GM23248 (cell line): ENCODE measurements at places on chromosomes 4 and X. TPM values are rescaled to one million over a fixed set of nuclear protein-coding genes. Genes with fewer than 3 reads are reported as not detected.

- H3K27me3 ChIP-seq = no peaks in the 10 kb centered on the region
- H3K36me3 ChIP-seq = no peaks in the 10 kb centered on the region
- peaks cover 71% of the 10 kb centered on the region for H3K4me1 ChIP-seq
- H3K4me3 ChIP-seq = no peak overlapping the region
Measured at GRCh38 chr4:128570387-128570975, 239.0 kb upstream of the JADE1 start.

GRCh38 chr4:169037506-169037905, 27.5 kb upstream of the CBR4 start:
- no peaks in the 10 kb centered on the region for H3K4me1 ChIP-seq
- DNase-seq = no peak
- H3K4me3 ChIP-seq = no peak overlapping the region

DNA sequence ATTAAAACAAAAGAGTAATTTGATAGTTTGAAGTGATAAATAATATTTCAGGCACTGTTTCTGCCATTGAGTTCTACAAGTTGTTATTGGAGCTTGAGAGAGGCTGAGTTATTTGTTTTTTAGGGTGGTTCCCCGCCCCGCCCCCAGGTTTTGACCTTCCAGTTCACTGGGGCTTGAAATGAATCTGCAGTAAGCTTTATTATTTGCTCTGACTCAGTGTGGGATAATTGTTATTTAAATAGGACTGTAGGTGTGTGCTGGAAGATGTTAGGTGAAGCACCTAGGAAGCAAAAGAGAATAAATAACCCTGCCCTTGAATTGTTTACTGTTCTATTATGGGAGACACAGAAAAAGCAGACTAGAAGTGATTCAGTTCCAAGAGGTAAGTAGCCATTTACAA, 81.2 kb upstream of the KCNIP4 start:
- no peaks in the 10 kb centered on the region for H3K4me1 ChIP-seq
- no peak overlapping the region for H3K4me3 ChIP-seq
- no peaks in the 10 kb centered on the region for H3K27me3 ChIP-seq

DNA sequence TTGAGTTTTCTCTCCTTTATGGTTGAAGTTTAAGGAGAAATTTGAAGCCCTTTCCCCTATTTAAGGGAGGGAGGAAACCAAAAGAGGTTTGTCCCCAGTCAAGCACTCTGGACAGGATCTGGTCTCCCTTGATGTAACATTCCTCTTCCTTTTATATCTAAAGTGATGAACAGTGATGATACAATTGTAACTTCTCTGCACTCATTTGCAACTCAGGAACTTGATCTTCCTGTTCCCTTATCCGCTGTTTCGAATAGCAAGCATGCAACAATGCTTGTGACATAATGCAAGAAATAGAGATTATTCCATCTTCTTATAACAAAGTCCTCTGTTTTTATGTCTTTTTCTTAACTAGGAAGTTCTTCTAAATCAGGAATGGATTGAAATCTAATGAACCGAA, 18.3 kb downstream of the ALPK1 start:
- H3K27ac ChIP-seq = no peak overlapping the region
- H3K27me3 ChIP-seq = no peaks in the 10 kb centered on the region
- no peaks in the 10 kb centered on the region for H3K36me3 ChIP-seq

DNA sequence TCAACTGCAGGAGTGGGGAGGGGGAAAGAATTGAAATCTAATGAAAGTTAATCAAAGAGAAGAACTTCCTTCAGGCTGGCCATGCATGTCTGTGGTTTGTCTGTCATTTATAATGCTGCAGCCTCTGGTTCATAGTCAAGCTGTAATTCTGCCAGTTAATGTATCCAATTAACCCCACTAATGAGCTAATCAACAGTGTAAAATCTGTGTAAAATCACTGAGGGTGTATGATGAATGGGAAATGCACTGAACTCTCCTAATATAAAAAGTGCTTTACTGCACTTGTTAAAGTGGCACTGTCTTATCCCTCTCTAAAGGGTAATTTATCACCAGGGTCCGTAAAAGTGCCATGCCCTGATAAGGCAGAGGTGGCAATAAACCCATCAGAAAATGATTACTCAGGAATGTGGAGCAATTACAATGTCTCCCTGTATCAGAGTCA, 798.1 kb downstream of the PDHA2 start:
- no peaks in the 10 kb centered on the region for H3K36me3 ChIP-seq
- H3K27ac ChIP-seq = no peak overlapping the region
- H3K4me1 ChIP-seq = no peaks in the 10 kb centered on the region
- no peak for DNase-seq
- no peaks in the 10 kb centered on the region for H3K27me3 ChIP-seq

DNA sequence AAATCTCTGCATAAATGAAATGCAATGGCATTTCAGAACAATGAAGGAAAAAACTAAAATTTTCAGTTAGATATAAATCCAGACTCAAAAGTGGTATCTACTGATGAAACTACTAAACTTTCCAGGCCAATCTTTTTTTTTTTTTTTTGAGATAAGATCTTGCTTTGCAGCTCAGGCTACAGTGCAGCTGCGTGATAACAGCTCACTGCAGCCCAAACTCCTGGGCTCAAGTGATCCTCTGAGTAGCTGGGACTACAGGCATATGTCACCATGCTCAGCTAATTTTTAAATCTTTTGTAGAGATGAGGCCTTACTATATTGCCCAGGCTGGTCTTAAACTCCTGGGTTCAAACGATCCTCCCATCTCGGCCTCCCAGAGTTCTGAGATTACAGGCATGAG, 1228.2 kb upstream of the ADGRL3 start:
- no peaks in the 10 kb centered on the region for H3K36me3 ChIP-seq
- no peaks in the 10 kb centered on the region for H3K27me3 ChIP-seq
- no peak overlapping the region for H3K4me3 ChIP-seq
- H3K4me1 ChIP-seq = no peaks in the 10 kb centered on the region
- DNase-seq = no peak

- H3K27ac ChIP-seq = no peak overlapping the region
- no peaks in the 10 kb centered on the region for H3K36me3 ChIP-seq
- no peaks in the 10 kb centered on the region for H3K27me3 ChIP-seq
- no peak for DNase-seq
Measured at GRCh38 chr4:37872310-37872988, 18.4 kb upstream of the TBC1D1 start.

- H3K27ac ChIP-seq = no peak overlapping the region
- no peak for DNase-seq
- no peaks in the 10 kb centered on the region for H3K27me3 ChIP-seq
- peaks cover 19% of the 10 kb centered on the region for H3K4me1 ChIP-seq
- peaks cover 15% of the 10 kb centered on the region for H3K36me3 ChIP-seq
- no peak overlapping the region for H3K4me3 ChIP-seq
Measured at GRCh38 chr4:20617678-20618396, 82.4 kb upstream of the PACRGL start.

- no peak overlapping the region for H3K4me3 ChIP-seq
- no peaks in the 10 kb centered on the region for H3K27me3 ChIP-seq
- no peaks in the 10 kb centered on the region for H3K36me3 ChIP-seq
- peaks cover 8% of the 10 kb centered on the region; the same call in 1 of the 2 replicates for H3K4me1 ChIP-seq
Measured at GRCh38 chr4:151356510-151356909, 31.1 kb upstream of the SH3D19 start.

GRCh38 chr4:53075162-53075785, 213.2 kb downstream of the RASL11B start:
- no peak for DNase-seq
- H3K27ac ChIP-seq = no peak overlapping the region
- no peaks in the 10 kb centered on the region for H3K27me3 ChIP-seq
- H3K4me3 ChIP-seq = no peak overlapping the region
- no peaks in the 10 kb centered on the region for H3K4me1 ChIP-seq

DNA sequence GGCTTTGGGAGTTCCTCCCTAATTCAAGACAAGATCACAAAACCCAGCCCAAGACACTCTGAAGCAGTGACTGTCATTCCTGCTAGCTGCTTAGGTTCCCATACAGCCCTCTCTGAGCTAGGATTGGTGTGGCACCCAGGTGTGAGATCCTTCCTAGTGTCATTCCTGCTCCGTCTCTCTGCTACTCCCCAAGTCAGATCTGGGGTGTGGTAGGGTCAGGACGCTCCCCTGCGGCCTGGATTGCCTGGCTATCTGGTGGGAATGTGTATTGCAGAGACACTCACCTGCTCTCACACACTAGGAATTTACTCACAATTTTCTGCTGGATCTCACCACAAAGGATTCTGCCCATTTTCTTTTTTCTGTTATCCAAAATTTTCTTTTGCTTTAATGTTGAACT, 560.8 kb upstream of the ATOH1 start:
- no peak for DNase-seq
- H3K27ac ChIP-seq = no peak overlapping the region
- no peaks in the 10 kb centered on the region for H3K36me3 ChIP-seq
- H3K4me3 ChIP-seq = no peak overlapping the region
- H3K27me3 ChIP-seq = no peaks in the 10 kb centered on the region
- no peaks in the 10 kb centered on the region for H3K4me1 ChIP-seq

GRCh38 chr4:30776921-30777415, 56.8 kb downstream of the PCDH7 start:
- no peak for DNase-seq
- H3K27ac ChIP-seq = no peak overlapping the region
- H3K36me3 ChIP-seq = no peaks in the 10 kb centered on the region
- H3K4me1 ChIP-seq = no peaks in the 10 kb centered on the region

ERVMER34-1 gene
- not detected in 2 replicates for total RNA-seq

CXCL8 gene
- 20.0 TPM in 2 replicates for total RNA-seq

HPGD gene
- total RNA-seq = not detected in 2 replicates

MAPK10 gene
- total RNA-seq = 0.89 and 1.3 TPM in 2 replicates

PGK1 gene
- total RNA-seq = 644 and 818 TPM in 2 replicates

CITED1 gene
- total RNA-seq = not detected in 2 replicates

DEFB131A gene
- not detected in 2 replicates for total RNA-seq

RBM47 gene
- total RNA-seq = 1.3 and 2.0 TPM in 2 replicates

C4orf50 gene
- not detected in 2 replicates for total RNA-seq

MAP7D2 gene
- total RNA-seq = 0.25 and 0.32 TPM in 2 replicates
